NCI-H187 (cell line): ENCODE measurements at places on chromosomes 2 and 18.

DNA sequence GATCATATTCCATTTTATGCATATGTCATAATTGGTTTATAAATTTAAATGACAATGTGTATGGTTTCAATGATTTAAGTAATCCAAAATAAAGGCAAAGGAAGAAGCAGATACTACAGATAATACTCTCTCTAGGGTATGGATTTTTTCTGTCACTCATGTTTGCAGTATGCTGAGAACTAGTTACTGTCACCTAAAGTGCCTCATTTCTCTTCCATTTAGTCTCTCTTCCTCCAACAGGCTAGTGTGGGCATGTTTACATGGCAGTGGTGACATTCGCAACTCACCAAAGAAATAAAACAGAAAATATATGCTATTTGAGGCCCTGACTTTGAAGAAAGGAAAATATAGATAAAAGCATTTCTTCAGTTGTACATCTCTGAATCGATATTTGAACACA lies 1460.4 kb upstream of the ZEB2 start:
- no peak for DNase-seq

DNA sequence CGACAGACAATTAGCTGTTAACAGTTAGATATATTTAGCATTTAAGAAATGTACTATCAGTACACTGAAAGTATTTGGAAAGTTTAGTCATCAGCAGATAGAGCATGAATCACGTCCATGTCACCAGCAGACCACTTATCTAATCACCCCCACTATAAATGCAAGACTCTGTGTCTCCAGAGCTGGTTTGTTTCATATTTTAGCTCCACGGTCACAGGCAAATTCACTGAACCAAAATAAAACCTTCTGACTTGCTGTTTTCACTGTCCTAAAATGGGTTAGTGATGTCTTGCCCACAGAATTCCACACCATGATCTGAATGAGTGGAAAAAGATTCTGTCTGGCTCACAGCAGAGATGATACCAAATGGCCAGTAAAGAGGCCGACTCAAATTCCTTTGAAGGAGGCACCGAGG lies 64.9 kb downstream of the CDH2 start:
- no peak for DNase-seq

DNA sequence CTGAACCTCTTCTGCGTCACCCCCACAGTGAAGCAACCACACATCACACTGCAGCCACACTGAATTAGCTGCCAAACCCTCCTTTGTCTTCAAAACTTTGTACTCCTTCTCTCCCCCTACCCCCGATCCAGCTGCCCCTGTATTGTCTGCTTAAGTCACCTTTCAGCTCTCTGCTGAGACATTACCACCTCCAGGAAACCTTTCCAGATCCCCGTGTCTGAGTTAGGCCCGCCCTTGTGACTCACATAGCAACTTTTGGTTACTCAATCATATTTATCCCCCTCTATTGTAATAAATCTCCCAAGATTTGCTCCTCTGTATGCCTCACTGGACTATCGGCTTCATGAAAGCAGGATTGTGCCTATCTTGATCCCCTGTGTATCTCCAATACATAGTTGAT lies 82.8 kb upstream of the CDCA7 start:
- no peak for DNase-seq

GRCh38 chr2:72349016-72349415 lies 201.4 kb upstream of the CYP26B1 start:
- DNase-seq, result no peak

DNA sequence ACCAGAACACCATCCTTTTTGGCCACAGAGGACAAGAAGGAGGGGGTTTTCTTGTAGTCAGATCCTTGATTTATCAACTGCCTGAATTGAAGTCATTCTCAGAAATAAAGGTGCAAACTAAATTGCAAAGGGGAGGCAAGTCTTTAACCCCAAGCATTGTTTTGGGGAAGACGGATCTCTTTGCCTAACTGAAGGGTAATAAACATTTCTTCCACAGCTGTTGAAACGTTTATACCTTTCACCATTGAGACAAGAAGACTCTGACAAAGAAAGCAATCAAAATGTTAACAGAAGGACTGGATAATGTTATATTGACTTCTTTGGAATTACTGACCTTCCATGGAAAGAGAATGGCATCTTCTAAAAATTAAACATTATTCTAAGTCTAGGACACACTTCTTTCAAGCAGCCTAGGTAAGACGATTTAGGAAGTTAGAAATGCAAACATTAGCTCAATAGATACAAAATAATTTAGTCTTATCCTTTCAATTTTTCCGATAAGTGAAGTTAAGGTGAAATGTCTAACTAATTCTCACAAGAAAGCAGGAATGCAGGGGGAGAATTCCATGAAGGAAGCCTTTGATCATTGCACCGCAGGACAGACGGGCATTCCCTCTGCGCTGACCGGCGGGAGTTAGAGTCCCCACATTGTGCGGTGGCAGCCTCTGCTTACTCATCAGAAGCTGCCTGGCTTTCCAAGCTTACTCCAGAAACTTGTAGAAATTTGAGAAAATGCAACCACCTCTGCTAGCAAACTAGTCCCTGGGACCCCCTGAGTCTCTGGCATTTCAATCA lies 69.4 kb upstream of the COPS8 start:
- no peak for DNase-seq

DNA sequence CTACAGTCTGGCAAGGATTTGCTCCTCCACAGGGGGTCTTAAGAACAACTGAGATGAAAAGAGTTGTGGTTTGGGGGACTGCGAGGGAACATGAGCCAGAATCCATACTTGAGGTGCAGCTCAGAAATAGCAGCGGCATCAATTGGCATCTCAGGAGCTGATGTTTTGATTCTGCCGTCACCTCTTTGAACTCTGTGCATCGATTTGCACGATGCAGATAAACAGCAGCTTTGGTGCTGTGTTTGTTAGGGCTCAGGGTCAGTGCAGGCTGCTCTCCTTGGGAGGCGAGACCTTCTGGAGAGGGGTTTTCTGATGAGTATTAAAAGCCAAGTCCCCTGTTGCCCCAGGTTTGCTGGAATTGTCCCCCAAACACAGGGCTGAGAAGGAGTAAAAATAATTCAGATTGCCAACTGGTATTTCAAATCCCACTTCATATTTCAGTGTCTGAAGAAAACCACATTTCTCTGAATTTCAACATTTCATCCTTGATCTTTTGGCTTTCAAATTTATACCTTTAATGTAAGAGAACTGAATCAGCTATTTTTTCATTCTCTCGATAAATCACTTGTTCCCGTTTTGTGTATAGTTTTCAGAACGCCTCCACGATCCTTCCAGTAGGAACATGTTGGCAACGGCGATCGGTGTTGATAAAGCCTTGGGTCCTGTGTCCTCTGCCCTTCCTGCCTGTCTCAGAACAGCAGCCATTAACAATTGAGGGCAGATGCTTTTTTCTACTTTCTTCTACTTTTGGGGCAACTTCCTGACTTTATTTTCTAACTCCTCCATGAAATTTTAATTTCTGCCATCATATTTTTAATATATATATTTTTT lies 65.0 kb downstream of the RAB31 start:
- DNase-seq, result no peak

GRCh38 chr2:136004965-136005364 lies 19.5 kb upstream of the DARS1 start:
- DNase-seq, result no peak

- no peak for DNase-seq
Measured at GRCh38 chr18:75895135-75895534, 467.6 kb upstream of the SMIM21 start.

DNA sequence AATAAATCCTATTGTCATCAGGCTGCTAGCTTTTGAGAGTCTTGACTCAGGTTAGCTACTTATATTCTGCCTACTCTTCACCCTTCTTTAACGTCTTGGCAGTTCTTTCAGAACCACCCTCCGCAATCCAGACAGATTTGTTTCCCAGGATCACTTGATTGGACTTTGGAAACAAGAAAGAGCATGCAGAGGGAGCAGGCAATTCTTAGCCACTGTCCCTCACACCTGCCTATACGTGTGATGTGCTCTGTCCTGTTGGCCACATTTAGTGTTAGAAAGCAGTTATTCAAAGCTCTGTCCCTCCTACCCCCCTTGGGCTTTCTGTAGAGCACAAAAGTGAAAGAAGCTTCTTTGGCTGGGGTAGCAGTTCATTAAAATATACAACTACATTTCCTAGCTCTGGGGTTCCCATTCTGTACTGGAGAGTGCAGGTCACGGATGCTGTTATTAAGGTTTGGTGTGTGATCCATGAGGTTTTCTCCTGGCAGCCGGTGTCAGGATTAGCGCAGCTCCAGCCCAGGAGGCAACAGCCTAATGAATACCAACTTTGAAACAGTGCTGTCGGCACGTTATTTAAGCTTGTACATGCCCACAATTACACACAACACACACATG lies 6.3 kb downstream of the FZD5 start:
- no peak for DNase-seq

DNA sequence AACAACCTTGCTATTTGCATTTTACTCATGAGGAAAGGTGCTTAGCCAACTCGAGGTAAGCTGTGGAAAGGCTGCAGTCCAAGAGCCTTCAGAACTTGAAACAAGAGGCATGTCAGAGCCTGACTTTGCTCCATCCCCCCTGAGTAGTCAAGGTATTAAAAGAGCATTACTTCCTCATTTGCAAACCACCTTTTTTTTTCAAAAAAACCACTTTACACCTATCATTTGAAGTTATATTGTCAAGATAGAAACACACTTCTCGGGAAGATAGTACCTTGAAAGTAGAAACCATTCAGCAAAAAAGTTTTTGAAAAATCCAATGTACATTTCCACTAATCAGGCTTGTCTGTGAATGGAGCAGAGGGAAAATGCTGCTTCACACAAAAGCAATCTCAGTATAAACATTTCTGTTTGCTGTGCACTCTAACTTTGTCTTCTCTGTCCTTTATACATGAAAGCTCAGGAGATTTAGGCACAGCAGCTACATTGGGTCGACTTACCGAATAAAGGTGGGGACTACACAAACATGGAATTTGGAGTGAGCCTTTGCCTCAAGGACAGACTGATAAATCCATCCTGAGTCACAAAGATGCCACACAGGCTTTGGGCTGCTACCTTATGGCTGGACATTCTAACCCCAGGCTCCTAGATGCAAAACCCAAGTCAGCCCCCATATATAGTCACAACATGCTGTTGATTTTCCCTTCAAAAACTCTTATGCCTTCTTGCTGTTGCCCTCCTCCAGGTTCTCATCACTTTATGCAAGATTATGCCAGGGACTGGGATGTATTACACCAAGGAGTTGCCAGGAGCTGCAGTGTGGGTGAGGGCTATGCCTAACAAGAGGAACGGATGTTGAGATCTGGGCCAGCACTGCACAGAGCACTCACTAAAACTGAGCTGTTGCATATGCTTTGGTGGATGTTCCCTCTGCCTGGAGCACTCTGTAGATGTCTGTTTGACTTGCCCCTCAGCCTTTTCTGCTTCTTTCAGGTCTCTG lies 41.4 kb upstream of the EML4 start:
- no peak for DNase-seq

GRCh38 chr2:170475878-170476277 lies 239.3 kb upstream of the SP5 start:
- DNase-seq, result no peak

DNA sequence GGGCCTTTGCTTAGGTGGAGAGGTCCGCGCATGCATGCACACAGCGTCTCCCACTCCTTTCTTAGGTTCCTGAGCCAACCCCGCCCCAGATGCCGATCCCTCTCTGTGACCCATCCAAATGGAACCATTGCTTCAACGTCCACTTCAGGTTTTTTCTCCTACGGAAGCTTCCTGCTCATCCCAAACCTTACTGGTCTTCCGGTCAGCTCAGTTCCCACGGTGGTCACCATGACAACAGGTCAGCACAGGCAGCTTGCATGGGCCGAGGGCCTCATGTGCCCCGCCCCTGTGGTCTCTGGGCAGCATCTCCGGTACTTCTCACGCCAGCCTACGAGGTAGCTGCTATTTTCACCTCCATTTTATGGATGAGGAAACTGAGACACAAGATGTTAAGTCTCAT lies 163.7 kb downstream of the SOCS6 start:
- DNase-seq, result no peak

DNA sequence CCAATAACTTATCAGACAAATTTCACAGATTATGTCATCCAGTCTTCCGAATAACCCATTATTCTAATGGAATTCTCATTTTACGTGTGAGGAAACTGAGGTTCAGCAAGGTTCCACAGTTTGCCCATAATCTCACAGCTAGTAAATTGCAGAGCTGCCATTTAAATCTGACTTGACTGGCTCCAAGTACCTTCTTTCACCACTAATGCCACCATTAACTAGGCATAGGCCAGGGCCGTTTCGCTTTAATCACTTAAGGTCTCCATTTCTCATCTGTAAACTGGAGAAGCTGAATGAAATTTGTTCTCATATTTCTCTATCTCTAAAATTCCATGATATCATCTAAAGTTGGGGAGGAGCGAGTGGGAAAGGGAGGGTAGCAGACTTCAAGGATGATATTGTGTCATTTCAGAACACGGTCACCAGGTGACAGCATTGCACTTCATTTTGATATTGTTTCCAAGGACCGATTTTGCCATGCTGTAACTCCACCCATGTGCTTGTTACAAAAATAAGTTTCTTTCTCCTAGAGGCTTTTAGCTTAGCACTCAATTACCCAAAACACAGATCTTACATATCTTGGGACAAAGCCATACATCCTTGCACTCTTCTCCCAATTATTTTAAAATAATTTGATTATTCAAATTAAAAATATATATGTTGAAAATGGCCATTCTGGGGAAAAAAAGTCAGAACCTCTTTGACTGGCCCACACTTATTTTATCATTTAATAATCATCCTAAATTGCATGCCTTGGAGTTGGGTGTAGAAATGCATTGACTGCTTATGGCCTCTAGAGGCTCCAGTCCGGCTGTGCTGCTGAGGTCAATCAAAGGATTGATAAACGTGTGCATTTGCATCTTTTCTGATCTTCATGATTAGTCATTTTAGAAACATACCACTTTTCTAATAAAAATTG lies 123.8 kb downstream of the AKAIN1 start:
- no peak for DNase-seq

DNA sequence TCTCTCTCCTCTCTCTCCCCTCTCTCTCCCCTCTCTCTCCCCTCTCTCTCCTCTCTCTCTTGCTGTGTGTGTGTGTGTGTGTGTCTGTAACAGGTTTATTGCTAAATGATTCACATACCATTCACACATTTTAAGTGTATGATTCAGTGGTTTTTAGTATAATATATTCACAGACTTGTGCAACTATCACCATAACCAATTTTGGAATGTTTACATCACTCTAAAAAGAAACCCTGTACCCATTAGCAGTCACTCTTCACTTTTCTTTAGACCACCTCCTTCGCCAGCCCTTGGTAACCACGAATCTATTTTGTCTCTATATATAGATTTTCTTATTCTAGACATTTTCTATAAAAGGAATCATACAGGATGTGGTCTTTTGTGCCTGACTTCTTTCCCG lies 11.4 kb downstream of the THNSL2 start:
- DNase-seq, result no peak
